Muscle of leg (tissue), 16 donors: ENCODE measurements at places on chromosomes 13 and 19.

DNA sequence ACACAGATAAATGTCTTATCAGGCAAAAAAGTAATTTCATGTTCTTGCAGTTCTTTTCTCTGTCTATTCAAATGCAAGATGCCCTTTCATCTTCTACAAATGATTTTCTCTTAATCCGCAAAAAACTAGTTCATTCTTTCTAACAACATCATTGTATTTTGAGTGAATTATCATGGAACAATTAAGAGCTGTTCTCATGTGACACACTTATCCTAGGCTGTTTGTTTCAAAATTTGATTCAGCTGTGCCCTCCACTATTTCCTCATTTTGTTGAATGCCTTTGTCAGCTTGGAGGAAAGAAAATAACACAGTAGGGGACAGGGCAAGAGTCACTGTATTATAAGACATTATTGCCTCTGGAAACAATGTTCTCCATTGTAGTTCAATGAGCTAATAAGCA lies 396.9 kb downstream of the KCTD12 start:
- H3K36me3 ChIP-seq = no peaks in the 10 kb centered on the region
- H3K27me3 ChIP-seq = no peaks in the 10 kb centered on the region
- DNase-seq = no peak
- H3K4me1 ChIP-seq = no peaks in the 10 kb centered on the region
- H3K4me3 ChIP-seq = no peak overlapping the region

DNA sequence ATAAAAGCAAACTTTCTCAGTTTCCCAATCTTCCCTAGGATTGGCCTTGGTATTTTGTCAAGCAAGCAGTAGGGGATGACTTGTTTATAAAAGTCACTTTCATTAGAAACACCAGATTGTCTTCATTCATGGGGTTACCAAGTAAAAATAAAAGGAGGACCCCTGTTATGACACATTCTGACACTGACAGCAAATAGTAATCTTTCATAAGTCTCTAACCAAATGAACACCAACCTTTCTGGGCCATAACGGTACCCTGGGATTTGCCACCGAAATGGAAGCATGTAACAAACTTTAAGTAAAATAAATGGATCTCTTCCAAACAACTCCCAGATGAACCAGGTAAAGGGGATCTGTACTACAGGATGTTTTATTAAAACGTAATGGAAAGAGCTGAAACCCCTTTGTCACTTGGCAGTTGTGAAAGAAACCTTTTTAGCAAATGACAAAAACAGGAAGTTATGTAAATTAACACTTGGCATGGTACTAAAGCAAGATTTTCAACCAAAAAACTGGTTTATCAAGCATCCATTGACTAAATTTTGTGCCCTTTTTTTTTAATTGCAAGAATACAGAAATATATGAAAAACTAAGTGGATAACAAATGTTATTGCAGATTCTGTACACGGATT lies 335.6 kb downstream of the RBM26 start:
- DNase-seq = no peak
- H3K27ac ChIP-seq = no peak overlapping the region
- H3K27me3 ChIP-seq = no peaks in the 10 kb centered on the region
- no peaks in the 10 kb centered on the region for H3K36me3 ChIP-seq

GRCh38 chr19:35501684-35502083 lies 11.4 kb upstream of the KRTDAP start:
- no peak overlapping the region for H3K4me3 ChIP-seq
- no peak for DNase-seq
- H3K36me3 ChIP-seq = no peaks in the 10 kb centered on the region
- H3K27me3 ChIP-seq = peaks cover 16% of the 10 kb centered on the region

- H3K4me3 ChIP-seq = no peak overlapping the region
- DNase-seq = no peak
- H3K36me3 ChIP-seq = no peaks in the 10 kb centered on the region
- no peak overlapping the region for H3K27ac ChIP-seq
- H3K4me1 ChIP-seq = peaks cover 2% of the 10 kb centered on the region
- H3K27me3 ChIP-seq = peaks cover 75% of the 10 kb centered on the region
These were observed 1.0 kb downstream of the NCCRP1 start for GRCh38 chr19:39197808-39198207.

DNA sequence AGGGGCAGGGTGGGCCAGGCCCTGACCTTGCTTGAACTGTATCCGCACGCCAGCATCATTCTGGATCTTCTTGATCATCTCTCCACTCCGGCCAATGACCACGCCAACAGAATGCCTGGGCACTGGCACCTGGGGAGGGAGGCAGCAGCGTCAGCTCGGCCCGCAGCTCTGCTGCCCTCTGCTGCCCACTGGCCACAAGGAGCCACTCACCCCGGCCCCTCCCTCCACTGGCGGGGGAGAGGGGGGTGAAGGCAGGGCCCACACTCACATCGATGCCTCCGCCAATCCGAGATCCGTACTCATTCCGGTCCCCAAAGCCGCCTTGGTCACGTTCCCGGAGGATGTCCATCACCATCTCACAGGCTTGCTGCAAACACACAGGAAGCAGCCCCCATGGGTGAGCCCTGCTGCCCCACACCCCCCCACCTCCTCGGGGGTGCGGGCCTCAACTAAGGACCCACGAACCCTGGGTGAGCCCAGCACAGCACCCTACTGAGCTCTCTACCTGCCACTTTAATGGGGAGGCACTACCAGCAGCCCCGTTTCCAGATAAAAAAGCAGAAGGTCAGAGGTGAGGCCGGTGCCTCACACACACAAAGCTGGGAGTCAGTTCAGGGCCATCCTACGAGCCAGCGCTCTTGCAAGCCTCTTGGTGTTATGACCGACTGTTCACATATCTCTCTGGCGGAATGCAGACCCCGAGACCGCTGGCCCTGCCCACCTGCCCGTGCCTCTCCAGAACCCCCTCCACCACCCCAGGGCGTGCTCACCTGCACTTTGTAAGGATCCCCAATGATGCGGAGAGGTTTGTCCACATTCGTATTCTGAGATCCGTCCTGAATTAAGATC lies 6.7 kb downstream of the KHSRP start:
- no peak overlapping the region for H3K27ac ChIP-seq
- H3K4me1 ChIP-seq = peaks cover 11% of the 10 kb centered on the region
- no peaks in the 10 kb centered on the region for H3K27me3 ChIP-seq
- peaks cover 94% of the 10 kb centered on the region for H3K36me3 ChIP-seq
